Stimulated activated CD8-positive, alpha-beta memory T cell treated with anti-CD3 and anti-CD28 coated beads, Interleukin-7, amount 100 ng/mL, for 1 hour (primary cell): ENCODE measurements at places on chromosomes 12 and 14.

GRCh38 chr14:102828151-102828550, 50.9 kb downstream of the TRAF3 start:
- DNase-seq = no peak

DNA sequence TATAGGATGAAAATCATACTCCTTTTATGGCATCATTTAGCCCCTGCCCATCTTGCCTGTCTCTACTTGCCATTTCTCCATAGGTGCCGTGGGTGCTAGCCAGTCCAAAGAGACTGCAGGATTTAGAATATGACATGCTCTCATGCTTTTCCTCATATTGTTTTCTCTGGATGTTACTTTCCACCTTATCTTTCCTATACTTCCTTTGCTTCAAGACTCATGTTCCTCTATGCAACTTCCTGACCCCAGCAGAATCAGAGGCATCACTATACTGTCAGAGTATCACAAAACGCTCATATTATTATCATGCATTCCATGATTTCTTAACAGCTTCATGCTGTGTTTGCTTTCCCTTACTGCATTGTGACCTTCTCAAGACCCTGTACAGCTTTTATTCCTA, 220.8 kb upstream of the ABCD2 start:
- DNase-seq = no peak

GRCh38 chr14:59249029-59249428, 60.6 kb downstream of the DAAM1 start:
- DNase-seq = no peak

GRCh38 chr14:61109288-61109687, 128.2 kb downstream of the SLC38A6 start:
- DNase-seq = no peak

DNA sequence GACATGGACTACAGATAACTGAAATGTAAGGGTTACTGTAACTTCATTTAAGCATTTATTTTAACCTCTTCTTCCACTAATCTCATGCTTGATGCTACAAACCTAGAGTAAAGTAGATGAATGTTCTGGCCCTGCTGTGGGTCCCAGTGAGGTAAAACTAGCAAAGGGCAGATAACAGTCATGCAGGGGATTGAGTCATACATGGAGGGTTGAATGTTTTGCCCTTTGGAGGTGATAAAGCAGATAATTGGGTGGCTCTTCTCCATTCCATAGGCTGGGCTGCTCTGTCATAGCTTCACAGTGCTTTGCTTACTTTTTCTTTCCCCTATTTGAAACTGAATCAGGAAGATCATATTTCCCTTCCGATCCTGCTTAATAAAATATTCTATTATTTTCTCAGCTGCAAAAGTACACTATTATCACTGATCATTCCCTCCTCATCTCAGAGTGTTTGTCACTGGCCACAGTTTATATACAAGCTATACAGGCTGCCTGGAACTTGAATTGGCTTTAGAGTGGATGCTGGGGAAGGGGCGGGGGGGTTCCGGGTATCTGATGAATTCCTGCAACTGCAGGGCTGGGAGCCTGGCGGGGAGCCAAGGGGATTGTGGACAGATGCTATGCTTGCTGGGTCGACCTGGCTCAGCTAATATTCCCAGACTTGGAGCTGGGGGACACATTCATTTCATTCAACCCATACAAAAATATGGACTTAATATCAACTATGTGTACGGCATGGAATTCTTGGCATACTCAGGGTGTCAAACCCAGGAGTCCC, 235.1 kb downstream of the NRXN3 start:
- no peak for DNase-seq

- no peak for DNase-seq
These were observed 162.7 kb downstream of the SPTSSA start for GRCh38 chr14:34299360-34299759.

GRCh38 chr12:129549656-129550055, 354.2 kb downstream of the TMEM132D start:
- DNase-seq = no peak

DNA sequence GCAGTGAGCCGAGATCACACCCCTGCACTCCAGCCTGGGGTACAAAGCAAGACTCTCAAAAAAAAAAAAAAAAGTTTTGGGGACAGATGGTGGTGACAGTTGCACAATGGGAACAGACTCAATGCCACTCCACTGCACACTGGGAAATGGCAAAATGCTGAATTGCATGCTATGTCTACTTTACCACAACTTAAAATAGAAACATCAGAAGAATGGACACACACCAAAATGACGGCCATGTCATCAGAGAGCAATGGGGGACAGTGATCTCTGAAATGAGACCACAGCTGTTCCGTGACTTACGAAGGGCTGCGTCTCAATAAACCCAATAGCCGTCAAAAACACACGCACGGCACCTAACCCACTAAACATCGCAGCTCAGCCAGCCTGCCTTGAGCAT, 13.7 kb downstream of the DDX54 start:
- DNase-seq = no peak

DNA sequence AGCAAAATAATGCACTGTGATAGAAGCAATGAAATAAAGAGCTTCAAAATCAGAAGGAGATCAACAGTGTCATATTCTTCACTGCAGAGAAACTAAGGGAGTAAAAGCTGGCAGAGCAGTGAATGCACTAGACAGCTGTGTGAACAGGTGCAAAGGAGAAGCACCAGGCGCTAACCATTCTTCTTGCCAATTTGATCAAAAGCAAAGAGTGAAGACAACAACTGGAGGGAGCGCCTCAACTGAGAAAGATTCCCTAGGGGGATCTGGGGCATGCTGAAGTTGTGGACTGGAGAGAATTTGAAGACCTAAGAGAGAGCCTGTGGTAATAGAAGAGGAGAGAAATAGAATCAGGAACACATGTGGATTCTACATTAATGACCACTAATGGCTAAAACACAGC, 50.4 kb upstream of the OVCH1 start:
- DNase-seq = no peak
